ENCODE measurements at places on chromosomes 11 and 22.

DNA sequence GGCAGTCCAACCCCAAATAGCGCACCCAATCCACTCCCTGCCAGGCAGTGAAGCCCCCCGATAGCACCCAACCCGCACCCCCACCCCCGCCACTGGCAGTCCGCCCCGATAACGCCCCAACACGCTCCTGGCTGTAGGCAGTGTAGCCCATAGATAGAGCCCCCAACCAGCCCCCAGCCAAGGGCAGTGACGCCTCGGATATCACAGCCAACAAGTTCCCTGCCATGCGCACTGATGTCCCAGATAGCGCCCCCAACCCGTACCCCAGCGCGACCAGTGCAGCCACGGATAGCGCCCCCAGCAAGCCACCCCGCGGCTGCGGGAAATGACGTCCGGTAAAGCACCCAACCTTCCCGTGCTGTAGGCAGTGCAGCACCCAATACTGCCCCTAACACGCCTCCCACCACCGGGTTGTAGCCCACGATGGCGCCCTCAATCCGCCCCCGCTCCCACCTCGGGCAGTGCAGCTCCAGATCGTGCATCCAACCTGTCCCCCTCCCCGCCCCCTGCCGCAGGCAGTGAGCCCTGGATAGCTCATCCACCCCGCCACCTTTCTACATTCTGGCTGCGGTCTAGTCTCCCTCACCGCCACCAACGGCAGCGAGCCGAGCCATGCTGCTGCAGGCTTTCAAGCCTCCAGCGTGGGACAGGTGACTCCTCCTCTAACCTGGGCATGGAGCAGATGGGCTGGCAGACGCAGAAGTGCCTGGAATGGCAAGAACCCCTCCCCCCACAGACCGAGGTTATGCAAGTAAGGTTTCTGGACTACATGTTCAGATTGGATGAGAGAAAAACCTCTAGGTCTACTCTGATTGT, 625 bp downstream of the RFPL2 start:
- DNase-seq: no peak

DNA sequence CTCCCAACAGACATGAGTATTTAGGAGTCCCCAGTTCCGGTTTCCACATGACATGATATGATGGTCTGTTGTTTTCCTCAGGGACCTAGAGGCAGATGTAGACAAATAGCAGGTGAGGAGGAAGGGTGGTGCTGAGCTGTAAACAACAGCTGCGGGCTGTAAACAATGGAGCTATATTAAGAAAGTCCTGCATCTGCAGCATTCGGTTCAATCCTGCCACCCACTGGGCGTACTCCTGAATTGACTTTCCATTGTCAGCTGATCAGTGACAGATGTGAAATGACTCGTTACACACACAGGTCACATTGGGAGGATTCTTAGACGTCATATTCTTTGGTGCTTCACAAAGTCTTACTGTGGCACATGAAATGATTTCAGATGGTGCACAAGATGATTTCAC, 26.8 kb upstream of the RAG1 start:
- DNase-seq: peak; percentile 8

GRCh38 chr11:69880826-69881445, 61.7 kb upstream of the FGF3 start:
- DNase-seq: no peak

- no peak for DNase-seq
These were observed 60.7 kb downstream of the TTC17 start for GRCh38 chr11:43419460-43419859.

- no peak for DNase-seq
These were observed 133.3 kb downstream of the ATXN10 start for GRCh38 chr22:45804986-45805325.

GRCh38 chr11:126662035-126662790, 306.7 kb downstream of the ST3GAL4 start:
- DNase-seq: no peak

GRCh38 chr11:59560290-59560701, 49.0 kb downstream of the OR4D9 start:
- DNase-seq: peak; percentile 57

- no peak for DNase-seq
These were observed 17.0 kb downstream of the APLP2 start for GRCh38 chr11:130086669-130087068.

DNA sequence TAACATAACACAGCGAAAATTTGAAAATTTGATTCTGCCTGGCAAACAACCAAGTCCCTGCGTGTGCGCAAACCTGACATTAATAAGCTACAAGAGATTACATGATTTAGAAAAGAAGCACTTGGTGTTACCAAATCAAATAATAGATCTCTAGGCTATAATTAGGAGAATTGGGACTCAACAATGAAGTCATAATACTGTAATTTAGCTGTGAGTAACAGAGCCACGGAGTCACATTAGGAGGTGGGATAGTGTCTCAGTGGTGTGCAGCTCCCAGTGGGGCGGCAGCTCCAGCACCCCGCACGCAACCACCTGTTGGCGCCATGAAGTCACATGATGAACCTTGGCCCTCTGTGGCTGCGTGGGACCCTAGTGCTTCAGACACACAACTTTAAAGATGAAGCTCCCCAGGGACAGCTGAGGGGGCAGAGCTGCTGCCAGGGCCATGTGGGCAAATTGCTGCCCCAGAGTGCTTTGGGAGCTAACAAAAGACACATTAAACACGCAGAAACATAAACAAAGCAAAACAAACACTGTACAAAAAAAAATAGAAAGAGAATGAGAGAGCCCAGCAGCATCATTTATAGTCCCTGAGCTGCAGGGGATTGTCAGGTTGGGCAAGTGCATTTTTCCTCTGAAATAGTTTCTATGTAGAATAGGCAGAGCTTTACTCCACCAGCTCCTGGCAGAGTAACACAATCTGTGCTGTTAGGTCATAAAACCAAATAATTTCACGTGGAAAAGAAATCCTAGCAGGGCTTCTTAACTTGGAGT, 605.6 kb downstream of the SOX6 start:
- no peak for DNase-seq

- no peak for DNase-seq
These were observed 106.0 kb upstream of the TIMP3 start for GRCh38 chr22:32695451-32695891.

GRCh38 chr11:68704887-68705286, 20.5 kb downstream of the GAL start:
- no peak for DNase-seq
